ENCODE measurements at places on chromosomes 7 and 10.
A peak's percentile ranks its signal among the peaks of the same experiment; 100 is the strongest.

DNA sequence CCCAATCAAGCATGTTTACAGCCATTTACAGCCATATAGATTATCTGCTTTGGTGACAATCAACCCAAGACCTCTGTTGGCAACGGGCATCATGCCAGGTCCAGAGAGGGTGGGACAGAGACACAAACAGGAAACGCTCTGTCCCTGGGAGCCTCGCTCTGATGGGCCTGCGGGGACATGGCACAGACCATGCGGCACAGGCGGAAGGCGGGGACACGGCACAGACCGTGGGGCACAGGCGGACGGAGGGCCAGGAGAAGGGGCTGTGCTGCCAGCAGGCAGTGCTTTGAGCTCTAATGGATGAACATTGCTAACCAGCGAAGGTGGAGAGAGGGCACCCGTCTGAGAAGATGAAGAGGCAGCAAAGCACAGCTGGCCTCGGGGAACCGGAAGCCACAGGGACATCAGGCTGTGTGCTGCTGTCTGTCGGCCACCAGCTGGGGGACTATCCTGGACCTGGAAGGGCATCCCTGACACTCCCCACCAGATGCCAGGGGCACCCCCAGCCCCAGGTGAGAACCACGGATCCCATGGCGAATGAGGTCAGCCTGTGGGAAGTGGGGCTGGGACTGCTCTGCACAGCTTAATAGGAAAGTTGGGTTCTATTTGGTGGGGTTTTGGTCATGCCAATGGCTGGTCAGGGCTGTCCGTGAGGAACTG lies 61.0 kb downstream of the DIP2C start:
- no peak for DNase-seq

DNA sequence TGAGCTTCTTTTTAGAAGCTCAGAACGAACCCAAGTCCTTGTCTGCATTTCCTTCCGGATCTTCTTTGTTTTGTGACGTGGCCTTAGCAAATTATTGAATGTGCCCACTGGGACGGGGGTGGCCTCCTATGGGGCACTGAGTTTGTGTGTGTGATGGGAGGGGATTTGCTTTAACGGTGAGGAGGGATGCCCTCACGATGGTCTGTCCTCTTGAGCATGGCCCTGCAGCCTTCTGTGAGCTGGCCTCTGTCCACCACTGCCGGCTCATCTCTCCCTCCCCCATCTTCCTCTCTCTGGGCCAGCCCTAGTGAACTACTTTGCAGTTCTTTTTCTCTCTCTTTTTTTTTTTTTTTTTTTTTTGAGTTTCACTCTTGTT lies 62.9 kb upstream of the MKRN1 start:
- no peak for DNase-seq

GRCh38 chr7:47195641-47196040 lies 386.3 kb downstream of the TNS3 start:
- no peak for DNase-seq

GRCh38 chr10:110372656-110373055 lies 67.9 kb upstream of the SMNDC1 start:
- no peak for DNase-seq

GRCh38 chr7:156386097-156386496 lies 254.5 kb upstream of the RNF32 start:
- no peak for DNase-seq

- DNase-seq: no peak
Observed at GRCh38 chr7:1543826-1544177, 12.2 kb downstream of the TMEM184A start.

- DNase-seq: no peak
Observed at GRCh38 chr10:43712821-43713584, 64.3 kb upstream of the ZNF32 start.

DNA sequence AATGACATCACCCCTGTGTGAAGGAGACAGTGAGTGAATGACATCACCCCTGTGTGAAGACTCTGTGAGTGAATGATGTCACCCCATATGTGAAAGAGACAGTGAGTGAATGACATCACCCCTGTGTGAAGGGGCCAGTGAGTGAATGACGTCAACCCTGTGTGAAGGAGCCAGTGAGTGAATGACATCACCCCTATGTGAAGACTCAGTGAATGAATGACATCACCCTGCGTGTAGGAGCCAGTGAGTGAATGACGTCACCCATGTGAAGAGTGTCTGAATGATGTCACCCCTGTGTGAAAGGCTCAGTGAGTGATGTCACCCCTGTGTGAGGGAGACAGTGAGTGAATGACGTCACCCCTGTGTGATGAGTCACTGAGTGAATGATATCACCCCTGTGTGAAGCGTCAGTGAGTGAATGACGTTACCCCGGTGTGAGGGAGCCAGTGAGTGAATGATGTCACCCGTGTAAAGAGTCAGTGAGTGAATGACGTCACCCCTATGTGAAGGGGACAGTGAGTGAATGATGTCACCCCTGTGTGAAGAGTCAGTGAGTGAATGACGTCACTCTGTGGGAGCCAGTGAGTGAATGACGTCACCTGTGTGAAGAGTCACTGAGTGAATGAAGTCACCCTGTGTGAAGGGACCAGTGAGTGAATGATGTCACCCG lies 478.1 kb downstream of the PTPRN2 start:
- DNase-seq: no peak

DNA sequence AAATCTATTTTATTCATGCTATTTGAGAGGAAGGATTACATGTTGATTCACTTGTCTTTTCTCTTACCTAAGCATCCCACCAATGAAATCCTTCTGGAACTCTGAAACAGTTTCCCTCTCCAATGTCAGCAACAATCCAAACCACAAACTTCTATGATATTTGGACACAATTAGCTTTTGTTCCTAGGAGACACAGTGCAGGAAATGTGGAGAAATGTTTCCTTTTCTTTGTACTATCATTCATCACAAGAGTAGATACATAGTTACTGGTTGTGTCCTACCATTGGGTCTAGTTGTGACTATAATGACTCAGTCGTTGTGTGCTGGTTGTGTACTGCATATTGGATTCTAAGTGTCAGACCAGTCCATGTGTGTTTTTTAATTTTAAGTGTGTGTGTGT lies 156.8 kb upstream of the MAGI2 start:
- no peak for DNase-seq

GRCh38 chr10:8076933-8077332 lies 22.4 kb downstream of the GATA3 start:
- DNase-seq: no peak

GRCh38 chr10:11242443-11243387 lies 225.0 kb downstream of the CELF2 start:
- DNase-seq: no peak

GRCh38 chr10:53601260-53601875 lies 828.8 kb upstream of the MBL2 start:
- no peak for DNase-seq

DNA sequence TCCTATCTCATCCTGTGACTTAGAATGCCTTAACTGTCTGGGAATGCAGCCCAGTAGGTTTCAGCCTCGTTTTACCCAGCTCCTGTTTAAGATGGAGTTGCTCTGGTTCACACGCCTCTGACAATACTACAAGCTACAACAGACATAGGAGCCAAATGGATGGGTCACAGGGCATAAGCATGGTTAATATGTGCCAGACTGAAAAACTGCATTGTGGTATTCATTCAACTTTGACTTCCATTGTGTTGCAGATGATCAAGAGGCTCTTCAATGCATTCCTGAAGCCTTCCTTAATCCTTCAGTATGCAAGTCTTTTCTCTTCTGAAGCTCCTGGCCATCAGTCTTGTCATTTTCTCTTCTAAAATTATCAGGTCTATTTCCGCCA lies 20.3 kb upstream of the RNF32 start:
- no peak for DNase-seq

DNA sequence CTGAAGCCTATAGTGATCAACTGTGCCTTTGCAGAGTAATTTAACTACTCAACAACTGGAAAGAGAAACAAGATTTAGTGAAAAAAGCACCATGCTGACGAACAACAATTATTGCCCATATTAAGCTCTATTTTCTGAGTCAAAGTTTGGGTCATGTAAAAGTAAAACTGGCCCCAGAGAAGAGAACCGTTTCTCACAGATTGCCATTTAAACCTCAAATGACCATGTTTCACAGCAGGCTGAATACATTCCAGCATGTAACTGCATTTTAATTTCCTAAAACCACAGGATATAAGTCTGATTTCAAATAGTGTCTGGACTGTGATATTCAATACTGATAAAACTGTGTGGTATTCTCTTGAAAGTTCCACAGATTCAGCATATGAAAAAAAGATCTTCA lies 140.7 kb downstream of the ATE1 start:
- no peak for DNase-seq

- DNase-seq: no peak
Observed at GRCh38 chr10:29772403-29772802, 137.6 kb upstream of the SVIL start.

GRCh38 chr7:148332191-148333186 lies 258.1 kb upstream of the C7orf33 start:
- no peak for DNase-seq

DNA sequence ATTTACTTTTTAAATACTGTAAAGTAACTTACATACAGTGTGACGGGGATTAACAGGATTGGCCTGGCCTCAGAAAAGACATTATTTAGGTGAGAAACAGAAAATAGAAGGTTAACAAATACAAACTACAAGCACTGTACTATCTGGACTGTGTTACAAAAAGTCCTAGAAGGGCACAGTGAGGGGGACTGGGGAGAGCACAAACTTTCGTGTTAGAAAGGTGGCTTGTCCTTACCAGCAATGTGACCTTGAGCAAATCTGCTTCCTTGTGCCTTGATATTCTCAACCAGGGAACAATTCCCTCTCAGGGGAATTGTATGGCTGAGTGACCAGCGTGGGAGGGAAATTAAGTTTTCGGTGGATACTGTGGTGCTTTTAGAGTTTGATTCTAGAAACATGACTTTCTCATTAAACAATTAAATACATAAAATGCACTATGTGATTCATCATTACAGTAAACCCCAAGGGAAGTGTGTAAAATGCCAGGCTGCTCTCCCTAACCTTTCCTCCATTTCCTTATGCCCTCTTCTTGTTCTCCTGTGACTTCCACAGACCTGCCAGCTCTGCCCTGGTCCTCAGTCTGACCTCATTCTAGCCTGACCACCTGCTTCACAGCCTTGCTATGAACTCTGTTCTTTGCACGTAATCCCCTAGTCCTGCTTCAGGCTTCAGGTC lies 57.7 kb downstream of the OSBPL3 start:
- no peak for DNase-seq

DNA sequence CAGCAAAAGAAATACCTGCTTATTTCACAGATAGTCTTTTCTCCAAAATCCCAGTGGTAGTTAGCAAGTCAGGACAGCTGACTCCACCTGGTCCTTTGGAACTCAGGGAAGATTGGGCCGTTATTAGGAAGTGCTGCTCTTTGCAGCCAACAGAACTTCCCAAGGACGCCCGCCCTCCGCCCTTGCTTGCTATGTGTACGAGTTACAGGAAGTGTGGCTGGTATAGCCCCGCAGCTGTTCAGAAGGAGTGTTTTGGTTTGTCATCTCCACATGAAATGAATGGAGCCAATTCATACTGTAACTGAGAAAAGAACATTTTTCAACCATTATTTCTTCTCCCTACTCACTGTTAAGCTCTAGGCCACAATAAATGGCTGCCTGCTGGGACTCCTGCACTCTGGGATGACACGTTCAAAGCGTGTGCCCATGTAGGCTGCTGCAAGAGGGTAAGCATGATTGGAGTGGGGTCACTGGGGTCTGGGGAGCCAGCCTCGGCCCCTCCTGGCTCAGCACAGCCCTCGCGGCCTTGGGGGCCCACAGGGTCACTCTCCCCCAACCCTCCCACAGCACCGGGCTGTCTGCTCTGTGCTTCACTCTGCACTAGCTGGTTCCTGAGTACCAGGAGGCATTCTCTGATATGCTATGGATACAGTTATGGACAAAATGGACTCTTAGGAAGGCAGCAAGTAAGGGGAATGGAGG lies 244.0 kb downstream of the EBF3 start:
- no peak for DNase-seq

- no peak for DNase-seq
Observed at GRCh38 chr10:97427571-97428179, 1.7 kb downstream of the PGAM1 start.

DNA sequence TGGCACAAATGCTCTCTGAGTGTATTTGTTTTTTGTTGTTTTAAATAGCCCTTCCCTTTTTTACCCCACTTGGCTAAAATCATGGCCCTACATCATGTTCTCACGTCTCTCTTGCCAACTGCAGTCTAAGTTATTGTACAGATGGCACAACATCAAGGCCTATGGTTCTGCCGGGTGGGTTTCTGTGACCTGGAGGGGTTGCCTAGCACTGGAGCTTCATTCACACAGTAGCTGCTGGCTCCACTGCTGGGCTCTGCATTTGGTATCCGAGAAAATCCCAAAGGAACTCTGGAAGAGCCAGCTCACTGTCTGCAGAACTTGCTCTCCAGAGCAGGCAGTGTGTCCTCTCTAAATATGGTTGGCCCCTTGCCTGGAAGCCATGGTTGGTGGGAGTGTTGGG lies 120.6 kb downstream of the LRRC4 start:
- no peak for DNase-seq

- DNase-seq: no peak
Observed at GRCh38 chr7:21651697-21652096, 108.9 kb downstream of the DNAH11 start.

- peak; percentile 24 for DNase-seq
Observed at GRCh38 chr7:107725138-107725740, 18.7 kb upstream of the CBLL1 start.

DNA sequence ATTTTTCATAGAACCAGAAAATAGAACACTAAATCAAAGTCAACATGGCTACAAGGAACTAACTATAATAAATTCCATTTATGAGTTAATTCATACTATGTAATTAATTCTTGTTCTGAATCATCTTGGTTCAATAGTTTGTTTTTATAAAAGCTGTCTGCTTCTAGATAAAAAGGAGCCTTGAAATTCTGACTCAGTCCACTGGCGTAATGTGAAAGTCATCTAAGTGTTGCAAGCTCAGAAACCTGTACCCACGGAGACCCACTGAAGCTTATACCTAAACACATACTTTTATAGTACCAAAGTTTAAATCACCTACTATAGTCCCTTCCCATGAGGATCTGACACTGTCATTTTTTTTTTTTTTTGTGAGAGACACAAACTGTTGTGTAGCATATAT lies 489.4 kb downstream of the SEMA3D start:
- no peak for DNase-seq

- DNase-seq: no peak
Observed at GRCh38 chr7:88628363-88629085, 131.0 kb upstream of the ZNF804B start.

DNA sequence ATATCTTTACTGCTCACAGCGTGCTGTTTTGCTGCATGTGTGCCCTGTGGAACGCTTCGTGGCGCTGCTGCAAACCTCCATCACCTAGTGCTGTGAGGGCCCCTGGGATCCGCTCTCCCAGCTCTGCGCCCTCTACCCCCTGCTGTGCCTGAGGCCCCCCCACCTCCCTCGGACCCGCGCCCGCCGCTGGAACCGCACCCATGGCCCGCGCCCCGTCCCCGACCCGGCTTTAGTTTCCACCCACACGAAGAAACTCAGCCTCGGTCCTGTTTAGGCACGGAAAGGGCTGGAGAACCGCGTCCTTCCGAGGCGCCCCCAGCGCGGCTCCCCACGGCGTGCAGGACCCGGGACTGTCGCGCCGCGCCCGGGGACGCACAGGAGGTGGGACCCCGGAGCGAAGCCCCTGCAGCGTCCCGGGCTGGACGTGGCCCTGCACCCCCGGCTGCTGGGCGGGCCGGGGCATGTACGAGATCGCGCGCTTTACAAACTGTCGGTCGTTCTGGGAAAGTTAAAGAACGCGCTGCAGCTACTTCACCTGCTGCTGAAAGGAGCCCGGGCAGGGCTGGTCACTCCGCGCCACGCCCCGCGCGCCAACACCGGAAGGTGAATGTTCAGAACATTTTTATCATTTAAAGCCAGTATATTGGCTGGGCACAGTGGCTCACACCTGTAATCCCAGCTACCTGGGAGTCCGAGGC lies 54.3 kb downstream of the BMS1 start:
- no peak for DNase-seq
